Foreskin keratinocyte (primary cell): ENCODE measurements at places on chromosomes 5 and 9. TPM values are rescaled to one million over a fixed set of nuclear protein-coding genes. Genes with fewer than 3 reads are reported as not detected.

The ADAMTS19 gene
- total RNA-seq, result 0.28 and 0.34 TPM in 2 replicates

The PITX1 gene
- total RNA-seq, result 0.56 and 0.99 TPM in 2 replicates

The LECT2 gene
- total RNA-seq, result not detected in 2 replicates

DNA sequence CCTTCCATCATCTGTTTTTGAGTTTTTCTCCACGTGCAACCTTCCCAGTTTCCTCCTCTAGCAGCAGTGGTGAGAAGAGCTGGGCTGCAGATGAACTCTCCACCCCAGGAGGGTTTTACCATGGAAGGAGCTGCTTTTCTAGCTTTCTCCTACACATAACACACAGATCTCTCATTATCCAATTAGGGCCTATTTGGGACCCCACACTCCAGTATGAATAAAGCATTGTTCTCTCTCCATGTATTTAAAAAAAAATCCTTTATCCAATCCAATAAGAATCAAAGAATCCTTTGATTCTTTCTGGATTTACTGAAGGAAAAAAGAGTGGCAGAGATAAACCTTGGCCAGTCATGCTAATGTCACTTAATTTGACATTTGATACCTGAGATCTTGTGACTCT lies 31.6 kb upstream of the NAA35 start:
- no peak for DNase-seq

- DNase-seq, result peak; percentile 73
These were observed 37.1 kb upstream of the FAT2 start for GRCh38 chr5:151628112-151628823.

- DNase-seq, result no peak
These were observed 423.6 kb downstream of the PRDM9 start for GRCh38 chr5:23930985-23931384.

GRCh38 chr9:131982671-131983239 lies 96.9 kb downstream of the MED27 start:
- no peak for DNase-seq

GRCh38 chr5:176320577-176320976 lies 41.0 kb downstream of the KIAA1191 start:
- no peak for DNase-seq

The RLN2 gene
- 0.92 and 1.1 TPM in 2 replicates for total RNA-seq

- DNase-seq, result no peak
These were observed 54.5 kb upstream of the GARNL3 start for GRCh38 chr9:127209948-127210640.

GRCh38 chr5:171979606-171980005 lies 26.8 kb downstream of the FBXW11 start:
- DNase-seq, result peak; percentile 25

The OTP gene
- total RNA-seq, result not detected in 2 replicates

DNA sequence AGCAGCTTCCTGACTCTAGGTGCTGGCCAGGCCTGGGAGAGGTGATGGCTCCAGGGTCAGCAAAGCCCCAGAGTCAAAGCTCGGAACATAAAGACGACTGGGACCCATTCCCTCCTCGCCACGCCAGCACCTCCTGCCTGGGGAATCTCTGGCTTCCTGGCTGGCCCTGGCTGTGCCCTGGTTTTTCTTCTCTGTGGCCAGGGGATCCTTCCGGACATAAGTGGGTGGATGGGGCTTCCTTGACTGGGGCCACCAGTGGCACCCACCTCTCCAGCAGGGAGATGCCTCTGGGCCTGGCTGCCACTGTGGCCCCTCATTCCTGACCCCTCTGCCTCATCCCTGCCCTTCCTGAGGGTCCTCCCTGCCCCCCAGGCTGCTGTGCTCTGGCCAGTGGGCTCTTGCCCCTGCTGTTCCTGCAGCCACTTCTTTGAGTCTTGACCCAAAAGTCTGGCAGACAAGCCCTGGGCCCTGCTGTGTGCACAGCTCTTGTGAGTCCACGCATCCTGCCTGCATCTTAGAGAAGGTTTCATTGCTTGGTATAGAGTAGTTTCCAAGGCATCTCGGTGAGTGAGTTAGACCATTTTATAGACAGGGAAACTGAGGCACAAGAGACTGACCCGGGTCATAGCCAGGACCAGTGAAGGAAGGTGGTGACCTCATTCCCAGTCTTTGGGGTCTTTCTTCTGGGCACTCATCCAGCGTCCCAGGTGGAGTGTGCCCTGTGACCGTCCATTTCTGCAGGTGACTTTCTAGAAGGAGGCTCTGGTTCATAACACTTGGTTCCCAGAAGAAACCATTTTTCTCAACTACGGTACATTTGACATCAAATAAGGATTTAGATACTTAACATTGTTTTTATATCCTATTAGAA lies 17.3 kb upstream of the LPCAT1 start:
- DNase-seq, result no peak

GRCh38 chr9:80619356-80619755 lies 1047.6 kb downstream of the TLE4 start:
- no peak for DNase-seq
